ENCODE measurements at places on chromosomes 12 and 14. TPM values are rescaled to one million over a fixed set of nuclear protein-coding genes. Genes with fewer than 3 reads are reported as not detected.

Gene TMEM119
- not detected for total RNA-seq

Gene LGALS3
- total RNA-seq, result 60.1 TPM

Gene TAS2R7
- not detected for total RNA-seq

Gene KRT2
- total RNA-seq, result not detected

Gene SDR9C7
- total RNA-seq, result not detected

Gene SETD3
- 73.4 TPM for total RNA-seq

Gene ABCD2
- not detected for total RNA-seq

Gene TSPAN19
- total RNA-seq, result 0.07 TPM

Gene SLC41A2
- total RNA-seq, result 14.3 TPM

Gene PTPRR
- total RNA-seq, result 0.74 TPM

Gene KRT80
- 2.0 TPM for total RNA-seq

Gene DPPA3
- not detected for total RNA-seq

Gene NXPH4
- 0.13 TPM for total RNA-seq

All from pulmonary artery endothelial cell (primary cell).